ENCODE measurements at places on chromosomes 7 and 10.

GRCh38 chr10:20407357-20407756, 489.8 kb downstream of the NEBL start:
- DNase-seq: no peak

DNA sequence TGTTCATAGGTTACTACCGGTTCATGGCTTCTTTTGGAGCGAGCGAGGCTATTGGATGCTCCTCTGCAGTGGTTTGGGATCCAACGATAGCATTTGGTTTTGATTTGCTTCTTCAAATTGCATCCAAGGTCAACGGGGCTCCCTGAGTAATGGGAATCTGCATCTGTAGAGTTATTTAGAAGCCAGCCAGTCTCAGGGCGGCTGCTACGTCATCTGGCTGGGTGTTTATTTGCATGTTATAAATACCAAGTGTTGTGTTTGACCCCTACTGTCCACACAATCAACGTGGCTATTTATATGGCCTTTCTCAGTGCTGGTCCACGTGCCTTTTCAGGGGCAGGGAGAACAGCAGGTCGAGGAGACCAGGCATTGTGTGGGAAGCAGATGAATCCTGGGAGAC, 137.7 kb downstream of the PRPF18 start:
- no peak for DNase-seq

DNA sequence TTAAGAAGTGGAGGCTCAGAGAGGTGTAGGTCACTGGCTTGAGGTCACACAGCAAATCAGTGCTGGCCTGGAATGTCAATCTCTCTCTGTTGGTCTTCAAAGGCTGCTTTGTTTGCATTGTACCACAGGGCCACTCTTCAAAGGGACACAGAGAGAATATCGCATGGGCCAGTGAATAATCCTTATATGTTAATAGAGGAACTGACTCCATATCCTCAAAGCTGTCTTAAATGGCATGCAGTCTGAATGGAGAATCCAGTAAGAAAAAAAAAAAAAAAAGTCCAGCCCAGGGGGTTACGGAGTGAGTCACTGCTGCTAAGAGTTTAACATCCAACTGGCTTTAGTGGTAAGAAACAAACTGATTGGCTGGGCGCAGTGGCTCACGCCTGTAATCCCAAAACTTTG, 54.1 kb downstream of the NRAP start:
- DNase-seq: no peak

- peak; percentile 84 for DNase-seq
Observed at GRCh38 chr7:17952387-17952786, 12.1 kb upstream of the SNX13 start.

GRCh38 chr7:28697913-28698563, 260.1 kb downstream of the TRIL start:
- no peak for DNase-seq

- no peak for DNase-seq
Observed at GRCh38 chr10:113856563-113856962, 2.1 kb downstream of the NHLRC2 start.

- DNase-seq: no peak
Observed at GRCh38 chr10:89296220-89296648, 5.6 kb upstream of the IFIT2 start.

DNA sequence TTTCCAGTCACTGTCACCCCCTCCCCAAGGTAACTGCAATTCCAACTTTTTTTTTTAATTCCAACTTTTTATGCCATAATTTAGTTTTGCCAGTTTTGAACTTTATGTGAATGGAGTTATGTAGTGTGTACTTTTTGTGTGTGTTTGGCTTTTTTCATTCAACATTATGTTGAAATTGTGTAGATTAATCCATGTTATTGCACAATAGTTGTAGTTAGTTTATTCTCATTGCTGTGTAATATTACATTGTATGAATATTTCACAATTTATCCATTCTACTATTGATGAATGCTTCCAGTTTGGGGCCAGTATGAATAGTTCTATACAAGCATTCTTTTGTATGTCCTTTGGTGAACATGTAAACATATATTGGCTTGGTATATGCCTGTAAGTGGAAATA, 32.5 kb downstream of the MXI1 start:
- DNase-seq: no peak

GRCh38 chr7:113159746-113160339, 41.5 kb upstream of the SMIM30 start:
- DNase-seq: peak; percentile 34

DNA sequence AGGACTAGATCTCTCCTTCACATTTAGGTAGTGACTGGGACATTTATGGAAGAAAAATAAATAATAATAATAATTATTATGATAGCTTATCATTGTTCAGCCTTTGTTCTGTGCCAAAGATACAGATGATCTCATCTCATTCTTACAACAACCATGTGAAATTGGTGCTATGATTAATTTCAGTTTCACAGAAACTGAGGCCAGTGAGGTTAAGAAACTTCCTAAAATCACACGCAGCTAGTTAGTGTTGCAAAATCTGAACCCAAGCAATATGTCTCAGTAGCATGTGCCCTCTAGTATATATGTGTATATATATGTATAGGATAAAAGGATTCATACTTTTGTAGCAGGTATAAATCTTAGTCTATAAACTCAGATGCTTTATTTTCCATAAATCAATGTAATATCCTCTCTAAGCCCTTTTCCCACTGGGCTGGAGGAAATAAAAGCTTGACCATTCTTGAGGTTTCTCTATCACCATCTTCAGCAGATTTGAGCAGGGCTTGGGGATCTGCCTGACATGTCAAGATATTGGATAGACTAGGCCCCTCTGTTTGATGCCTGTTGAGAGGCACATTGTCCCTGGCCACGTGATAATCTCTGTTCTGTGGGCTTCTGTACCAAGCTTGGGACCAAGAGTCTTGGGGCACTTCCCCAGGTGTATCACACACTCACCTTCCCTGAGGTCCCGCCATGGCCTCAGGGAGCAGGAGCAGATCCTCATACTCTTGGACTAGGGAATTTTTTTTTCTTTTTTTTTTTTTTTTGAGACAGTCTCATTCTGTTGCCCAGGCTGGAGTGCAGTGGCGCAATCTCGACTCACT, 172.6 kb upstream of the NRP1 start:
- DNase-seq: peak; percentile 46

GRCh38 chr7:36132012-36132411, 21.0 kb upstream of the EEPD1 start:
- DNase-seq: no peak

DNA sequence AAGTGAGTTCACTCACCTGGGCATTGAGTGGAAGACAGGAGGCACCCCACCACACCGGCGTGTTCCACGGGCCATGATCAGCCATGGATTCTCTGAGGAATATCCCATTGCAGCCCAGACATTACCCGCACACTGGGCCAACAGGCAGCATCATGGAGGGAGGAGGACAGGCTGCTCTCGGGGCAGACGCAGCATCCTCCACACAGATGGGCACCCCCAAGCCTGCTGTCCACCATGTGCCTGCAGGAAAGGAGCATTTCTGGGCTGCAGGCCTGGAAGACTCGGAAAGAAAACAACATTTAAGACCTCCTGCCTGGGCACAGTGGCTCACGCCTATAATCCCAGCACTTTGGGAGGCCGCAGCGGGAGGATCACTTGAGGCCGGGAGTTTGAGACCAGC, 71.0 kb upstream of the SH2B2 start:
- no peak for DNase-seq

- no peak for DNase-seq
Observed at GRCh38 chr7:156676263-156676662, 35.7 kb downstream of the RNF32 start.

DNA sequence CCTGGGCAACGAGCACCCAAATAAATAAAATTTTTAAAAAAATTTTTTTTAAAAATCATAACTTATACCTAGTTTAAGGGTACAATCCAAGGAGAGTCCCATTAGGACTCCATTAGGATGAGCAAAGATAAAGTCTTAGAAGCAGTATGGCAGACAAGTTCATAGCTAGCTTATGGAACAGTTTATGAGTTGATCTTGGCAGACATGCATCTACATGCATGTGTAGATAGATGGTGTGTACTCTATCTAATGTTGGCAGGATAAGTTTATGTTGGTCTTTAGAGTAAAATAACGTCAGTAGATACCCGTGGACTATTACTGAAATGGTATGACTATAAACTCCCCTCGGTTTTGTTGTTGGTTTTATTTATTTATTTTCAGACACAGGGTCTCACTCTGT, 40.2 kb downstream of the NSUN6 start:
- DNase-seq: no peak

- no peak for DNase-seq
Observed at GRCh38 chr10:13698217-13698616, 111.5 kb downstream of the PRPF18 start.

- no peak for DNase-seq
Observed at GRCh38 chr10:110409926-110410325, 87.8 kb upstream of the DUSP5 start.

DNA sequence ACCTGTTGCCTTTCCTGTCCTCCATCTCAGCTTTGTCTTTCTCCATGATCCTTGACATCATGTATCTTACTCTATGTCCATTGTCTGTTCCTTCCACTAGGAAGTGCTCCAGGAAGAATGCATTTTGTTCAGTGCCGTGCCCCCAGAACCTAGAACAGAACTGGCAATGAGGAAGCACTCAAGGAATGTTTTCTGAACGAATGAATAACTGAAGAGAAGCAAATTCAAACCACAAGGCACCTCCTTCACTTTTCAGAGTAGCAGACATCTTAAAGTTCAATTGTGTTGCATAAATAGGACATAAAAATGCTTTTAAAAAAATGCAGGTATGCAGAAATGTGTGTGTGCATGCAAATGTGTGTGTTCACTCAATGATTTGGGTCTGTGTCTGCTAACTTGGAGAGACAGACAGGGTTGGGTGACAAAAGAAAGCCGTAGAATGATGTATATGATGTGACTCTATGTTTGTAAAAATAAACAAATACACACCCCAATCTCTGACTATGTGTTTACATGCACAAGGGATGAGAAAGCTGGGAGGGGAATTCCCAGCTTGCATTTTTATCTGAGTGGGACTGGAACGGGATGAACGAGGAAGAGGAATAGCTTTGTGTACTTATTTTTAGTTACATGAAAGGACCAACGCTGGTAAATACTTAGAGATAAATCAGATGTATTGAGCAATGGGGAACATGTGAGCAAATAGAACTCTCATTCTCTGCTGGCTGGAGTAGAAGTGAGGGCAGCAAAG, 237.7 kb downstream of the FANK1 start:
- no peak for DNase-seq

DNA sequence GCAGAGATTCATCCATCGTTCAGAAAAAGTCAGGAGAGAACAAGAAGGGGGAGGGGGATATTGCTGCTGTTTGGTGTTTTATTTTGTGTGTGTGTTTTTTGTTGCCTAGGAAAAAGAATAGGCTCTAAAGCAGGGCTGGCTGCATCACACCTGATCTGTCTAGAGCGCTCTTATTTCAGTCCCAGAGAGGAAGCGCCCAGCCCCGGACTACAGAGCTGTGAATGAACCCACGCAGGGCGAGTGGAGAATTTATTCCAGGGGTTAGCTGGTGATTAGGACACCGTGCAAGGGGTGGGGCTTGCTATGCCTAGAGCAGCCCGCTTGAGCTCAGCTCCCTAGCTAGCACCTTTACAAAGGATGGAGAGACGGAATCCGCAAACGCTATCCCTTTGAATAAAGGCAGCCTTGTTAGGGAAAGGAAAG, 621 bp upstream of the FAM13C start:
- no peak for DNase-seq

DNA sequence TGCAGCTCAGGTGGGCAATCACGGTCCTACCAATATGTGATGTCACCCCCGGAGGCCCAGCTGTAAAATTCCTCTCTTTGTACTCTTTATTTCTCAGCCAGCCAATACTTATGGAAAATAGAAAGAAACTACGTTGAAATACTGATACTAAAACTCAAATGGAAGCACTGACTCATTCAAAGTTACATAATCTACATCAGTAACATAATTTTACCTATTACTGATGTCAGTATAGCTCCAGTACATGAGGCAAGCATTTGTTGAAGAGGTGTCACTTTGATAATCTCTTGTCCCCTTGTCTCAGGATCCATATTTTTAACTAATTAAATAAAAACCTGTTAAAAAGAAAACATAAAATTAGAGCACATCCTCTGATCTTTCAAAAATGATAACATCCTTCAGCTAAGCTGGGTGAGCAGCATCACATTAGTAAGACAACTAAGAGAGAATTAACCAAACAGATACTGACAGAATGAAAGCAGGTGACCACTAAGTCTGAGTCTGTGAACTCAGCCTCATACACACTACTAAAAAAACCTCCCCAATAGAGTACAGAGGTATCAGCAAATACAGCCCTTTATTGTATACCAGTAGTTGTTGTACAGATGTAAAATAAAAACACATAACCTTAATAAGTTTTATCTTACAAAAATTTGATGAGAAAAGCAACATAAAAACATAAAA, 17.6 kb downstream of the SLC25A40 start:
- no peak for DNase-seq

All from activated CD4-positive, alpha-beta T cell treated with anti-CD3 and anti-CD28 coated beads, Interleukin-2, Interleukin-4, amounts not matched to agents 100 ng/mL and 50 ng/mL, durations not matched to agents 16 hours and 8 hours (primary cell).